ENCODE measurements at places on chromosomes 16 and 17.

- no peak for DNase-seq
These were observed 92.0 kb upstream of the ASIC2 start for GRCh38 chr17:33385133-33385532.

DNA sequence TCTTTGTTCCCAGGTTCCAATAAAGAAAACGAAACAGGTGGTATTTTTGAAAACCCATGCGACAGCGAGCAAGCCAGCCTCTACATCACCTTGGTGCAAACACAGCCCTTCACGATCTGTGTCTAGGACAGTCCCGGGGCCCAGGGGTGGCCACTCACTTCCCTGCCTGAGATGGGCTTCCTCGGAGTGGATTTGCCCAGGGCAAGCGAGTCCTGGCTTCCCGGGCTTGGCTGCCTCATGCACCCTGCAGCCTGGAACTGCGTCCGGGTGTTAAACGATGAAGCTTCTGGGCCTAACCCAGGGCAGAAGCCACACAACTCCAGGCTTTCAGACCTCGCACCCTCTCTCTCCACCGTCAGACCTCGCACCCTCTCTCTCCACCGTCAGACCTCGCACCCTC is 66.0 kb downstream of the RPH3AL start:
- no peak for DNase-seq

- no peak for DNase-seq
These were observed 270.5 kb downstream of the FOXL1 start for GRCh38 chr16:86848821-86849220.

DNA sequence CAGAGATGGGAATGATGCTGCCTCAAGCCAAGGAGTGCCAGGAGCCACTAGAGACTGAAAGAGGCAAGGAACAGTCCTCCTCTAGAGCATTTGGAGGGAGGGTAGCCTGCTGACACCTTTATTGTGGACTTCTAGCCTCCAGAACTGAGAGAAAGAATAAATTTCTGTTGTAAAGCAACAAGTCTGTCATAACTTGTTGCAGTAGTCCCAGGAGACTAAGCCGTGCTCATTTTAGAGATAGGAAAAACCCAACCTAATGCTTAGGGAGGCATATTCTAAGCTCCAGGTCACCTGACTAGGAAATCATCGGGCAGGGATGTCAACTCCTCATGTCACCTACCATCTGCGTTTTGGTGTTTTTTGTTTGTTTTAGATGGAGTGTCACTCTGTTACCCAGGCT is 345.4 kb upstream of the EEF2KMT start:
- no peak for DNase-seq

DNA sequence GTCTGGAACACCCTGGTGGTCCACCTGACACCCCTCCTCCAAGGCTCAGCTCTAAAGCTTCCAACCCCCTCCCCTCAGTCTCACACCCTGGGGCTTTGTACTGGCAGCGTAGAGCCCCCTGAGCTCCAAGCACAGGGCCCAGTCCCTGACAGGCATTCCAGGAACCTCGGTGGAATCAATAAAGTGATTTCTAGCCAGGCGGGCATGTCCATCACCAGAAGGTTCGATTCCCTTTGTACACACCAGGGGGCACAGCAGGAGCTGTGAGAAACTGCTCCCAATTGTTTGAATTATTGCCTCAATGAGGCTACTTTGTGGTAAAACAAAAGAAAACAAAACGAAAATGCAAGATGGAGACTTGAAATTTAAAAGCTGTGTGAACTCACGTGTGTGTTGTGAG is 51.8 kb downstream of the SMPD3 start:
- no peak for DNase-seq

- no peak for DNase-seq
These were observed 52.5 kb downstream of the NKD1 start for GRCh38 chr16:50600582-50601283.

DNA sequence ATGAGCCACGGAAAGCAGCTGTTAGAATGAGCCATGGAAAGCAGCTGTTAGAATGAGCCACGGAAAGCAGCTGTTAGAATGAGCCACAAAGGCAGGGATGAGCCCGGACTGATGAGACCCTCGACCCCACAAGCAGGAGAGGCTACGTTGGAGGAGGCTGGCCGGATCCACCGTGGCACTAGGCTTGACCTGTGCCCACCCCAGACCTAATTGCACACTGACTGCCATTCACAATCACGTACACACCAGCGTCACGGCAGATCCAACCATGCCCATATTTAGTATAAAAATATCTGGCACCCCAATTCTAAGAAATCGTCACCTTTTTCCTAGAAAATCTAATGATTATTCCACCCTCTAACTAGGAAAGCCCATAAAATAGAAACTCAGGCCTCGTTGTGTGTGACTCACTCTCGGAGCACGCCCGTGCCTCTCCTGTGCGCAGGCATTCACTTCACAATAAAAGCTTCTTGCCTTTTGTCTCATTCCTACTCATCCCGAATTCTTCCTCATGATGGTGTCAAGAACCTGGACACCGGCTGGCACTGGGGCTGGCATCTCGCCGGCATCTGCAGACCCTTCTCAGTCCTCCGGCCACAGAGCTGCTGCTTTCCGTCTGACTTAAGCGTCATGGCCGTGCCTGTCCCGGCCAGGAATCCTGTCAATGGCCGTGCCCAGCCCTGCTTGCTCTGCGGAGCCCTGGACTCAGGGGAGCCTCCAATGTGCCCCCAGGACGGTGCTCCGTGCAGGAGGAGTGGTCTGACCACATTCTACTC is 5.5 kb upstream of the SECTM1 start:
- no peak for DNase-seq

DNA sequence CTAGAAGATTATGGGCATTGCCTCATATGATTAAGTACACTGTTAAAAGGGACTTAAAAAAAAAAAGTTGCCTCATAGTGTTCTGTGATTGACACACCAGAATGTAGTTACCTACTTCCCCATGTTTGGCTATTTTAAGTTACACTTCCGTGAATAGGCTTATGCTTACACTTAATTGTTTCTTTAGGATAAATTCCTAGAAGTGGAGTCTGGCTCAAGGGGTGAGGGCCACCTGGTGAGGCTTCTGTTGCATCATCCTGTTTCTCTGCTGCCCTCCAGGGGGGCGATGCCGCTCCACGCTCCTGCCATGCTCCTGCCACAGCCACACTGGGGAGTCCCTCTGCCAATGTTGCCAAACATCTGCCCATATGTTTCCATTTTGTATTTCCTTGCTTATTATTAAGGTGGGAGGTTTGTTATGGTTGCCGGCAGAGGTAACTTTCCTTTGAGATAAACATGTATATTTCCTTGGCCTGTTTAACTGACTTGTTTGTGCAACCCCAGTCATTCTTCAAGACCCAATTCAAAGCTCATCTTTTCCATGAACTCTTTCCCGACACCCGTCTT is 73.1 kb downstream of the KSR1 start:
- DNase-seq = no peak

DNA sequence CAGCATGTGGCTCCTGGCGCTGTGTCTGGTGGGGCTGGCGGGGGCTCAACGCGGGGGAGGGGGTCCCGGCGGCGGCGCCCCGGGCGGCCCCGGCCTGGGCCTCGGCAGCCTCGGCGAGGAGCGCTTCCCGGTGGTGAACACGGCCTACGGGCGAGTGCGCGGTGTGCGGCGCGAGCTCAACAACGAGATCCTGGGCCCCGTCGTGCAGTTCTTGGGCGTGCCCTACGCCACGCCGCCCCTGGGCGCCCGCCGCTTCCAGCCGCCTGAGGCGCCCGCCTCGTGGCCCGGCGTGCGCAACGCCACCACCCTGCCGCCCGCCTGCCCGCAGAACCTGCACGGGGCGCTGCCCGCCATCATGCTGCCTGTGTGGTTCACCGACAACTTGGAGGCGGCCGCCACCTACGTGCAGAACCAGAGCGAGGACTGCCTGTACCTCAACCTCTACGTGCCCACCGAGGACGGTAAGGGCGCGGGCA is 645 bp downstream of the NLGN2 start:
- DNase-seq = no peak

- DNase-seq = no peak
These were observed 16.5 kb downstream of the GLP2R start for GRCh38 chr17:9842057-9842758.

DNA sequence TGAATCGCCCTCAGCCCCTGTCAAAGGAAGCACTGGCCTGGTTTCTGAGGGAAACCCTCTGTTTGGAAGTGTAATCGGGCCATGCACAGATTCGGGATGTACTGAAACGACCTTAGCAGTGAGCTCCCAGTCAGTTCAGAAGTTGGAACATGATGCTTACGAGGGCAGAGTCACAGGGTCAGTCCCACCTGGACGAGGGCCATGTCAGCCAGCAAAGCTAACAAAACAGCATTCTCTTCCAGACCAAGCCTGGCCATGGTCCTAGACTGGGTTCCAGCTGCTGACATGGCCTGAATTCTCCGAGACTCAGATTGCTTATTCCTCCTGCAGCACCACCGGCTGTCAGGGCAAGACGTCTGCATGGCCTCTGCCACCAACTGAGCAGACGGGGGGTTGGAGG is 192.2 kb upstream of the WSCD1 start:
- no peak for DNase-seq

DNA sequence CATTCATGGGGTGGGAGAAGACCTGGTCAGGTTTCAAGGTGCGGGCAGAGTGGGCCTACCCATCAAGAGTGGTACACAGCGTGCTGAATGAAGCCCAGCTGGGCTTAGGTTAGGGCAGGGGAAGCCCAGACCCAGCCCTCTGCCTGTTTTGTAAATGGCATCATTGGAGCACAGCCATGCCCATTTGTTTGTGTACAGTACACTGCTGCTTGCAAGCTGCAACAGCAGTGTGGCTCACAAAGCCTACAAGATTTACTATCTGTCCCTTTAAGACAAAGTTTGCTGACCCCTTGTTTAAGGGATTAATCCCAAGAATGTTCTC is 230.1 kb upstream of the TNRC6C start:
- DNase-seq = no peak

DNA sequence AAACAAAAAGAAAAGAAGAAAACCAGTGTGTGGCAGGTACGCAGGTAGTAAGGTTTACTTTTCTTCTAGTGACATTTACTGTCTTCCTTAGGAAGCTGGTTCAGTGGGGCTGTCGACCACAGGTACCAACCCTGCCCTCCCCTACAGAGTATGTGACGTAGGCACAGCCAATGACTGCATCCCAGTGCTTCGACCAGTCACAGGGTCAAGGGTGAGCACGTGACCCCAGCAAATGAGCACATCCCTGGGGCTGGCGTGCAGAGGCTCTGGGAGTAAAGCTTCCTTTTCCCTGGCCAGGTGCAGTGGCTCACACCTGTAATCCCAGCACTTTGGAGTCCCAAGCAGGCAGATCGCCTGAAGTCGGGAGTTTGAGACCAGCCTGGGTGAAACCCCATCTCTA is 38.9 kb upstream of the PLCG2 start:
- DNase-seq = no peak

DNA sequence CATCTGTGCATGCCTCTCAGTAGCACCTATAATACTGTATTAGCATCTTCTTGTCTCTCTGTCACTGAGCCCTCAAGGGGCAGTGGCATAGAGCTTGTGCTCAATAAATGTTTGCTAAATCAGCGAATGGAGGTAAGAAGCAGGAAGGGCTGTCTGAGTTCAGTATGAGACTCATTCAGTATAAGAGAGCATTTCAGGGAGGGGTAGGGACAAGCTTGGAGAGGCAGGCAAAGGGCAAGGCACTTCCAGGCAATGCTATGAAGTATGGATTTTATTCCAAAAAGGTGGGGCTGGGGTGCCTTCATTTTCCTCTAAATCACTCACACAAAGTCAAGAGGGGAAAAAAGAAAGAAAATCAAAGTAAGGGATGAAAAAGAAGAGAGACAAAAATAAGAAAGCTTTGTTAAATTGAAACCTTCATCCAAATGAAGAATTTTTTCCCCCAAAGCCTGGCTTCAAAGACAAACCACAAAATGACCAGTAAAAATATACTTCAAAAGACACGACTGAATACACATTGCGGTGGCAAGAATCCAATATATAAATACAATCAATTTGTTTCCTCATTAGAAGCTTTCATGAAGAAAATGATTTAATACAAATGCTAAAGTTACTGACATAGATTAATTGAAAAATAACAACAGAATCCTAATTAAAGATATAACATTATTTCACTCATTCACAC is 51.2 kb downstream of the SKAP1 start:
- no peak for DNase-seq

DNA sequence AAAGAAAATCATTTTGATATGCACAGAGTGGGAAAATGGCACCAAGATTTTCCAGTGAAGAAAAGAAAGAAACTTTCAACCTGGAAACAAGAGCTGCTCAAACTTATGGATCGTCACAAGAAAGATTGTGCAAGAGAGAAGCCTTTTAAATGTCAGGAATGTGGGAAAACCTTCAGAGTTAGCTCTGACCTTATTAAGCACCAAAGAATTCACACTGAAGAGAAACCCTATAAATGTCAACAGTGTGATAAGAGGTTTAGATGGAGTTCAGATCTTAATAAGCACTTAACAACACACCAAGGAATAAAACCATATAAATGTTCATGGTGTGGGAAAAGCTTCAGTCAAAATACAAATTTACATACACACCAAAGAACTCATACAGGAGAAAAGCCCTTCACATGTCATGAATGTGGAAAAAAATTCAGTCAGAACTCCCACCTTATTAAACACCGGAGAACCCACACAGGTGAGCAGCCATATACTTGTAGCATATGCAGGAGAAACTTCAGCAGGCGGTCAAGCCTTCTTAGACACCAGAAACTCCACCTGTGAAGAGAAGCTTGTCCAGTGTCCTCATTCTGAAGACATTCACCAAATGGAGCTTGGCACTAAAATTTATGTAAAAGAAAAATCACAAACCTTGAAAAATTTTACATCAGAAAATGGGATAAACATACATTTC is 12.2 kb downstream of the ZNF75A start:
- no peak for DNase-seq

- no peak for DNase-seq
These were observed 16.8 kb upstream of the DRG2 start for GRCh38 chr17:18070861-18071340.

DNA sequence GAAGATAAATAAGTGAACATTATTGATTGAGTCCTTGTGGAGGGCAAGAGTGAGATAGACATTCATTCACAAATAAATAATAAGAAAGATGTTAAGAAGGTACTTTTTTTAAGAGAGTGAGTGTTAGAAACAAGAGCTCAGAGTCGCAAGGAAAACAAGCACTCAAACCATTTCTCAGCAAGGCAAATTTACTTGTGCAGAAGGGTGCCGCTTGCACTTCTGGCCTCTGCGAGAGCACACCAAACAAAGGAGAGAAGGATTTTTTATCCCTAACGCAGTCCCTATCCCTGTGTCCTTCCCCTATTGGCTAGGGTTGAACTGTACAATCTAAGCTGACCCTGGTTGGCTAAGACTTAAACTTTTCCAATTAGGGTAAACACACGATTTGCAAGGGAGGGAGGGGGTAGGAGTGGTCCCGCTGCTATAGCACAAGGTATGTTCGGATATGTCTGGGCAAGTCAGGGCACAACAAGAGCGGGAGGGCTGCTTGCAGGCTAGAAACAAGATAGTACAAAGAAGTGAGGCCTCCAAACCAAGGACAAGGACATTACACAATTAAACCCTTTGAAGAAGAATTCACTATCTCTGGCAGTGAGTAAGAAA is 156.2 kb downstream of the PPM1E start:
- DNase-seq = no peak

GRCh38 chr16:10906482-10906881 is 29.5 kb downstream of the CIITA start:
- DNase-seq = no peak

- DNase-seq = no peak
These were observed 97.1 kb upstream of the AKTIP start for GRCh38 chr16:53600126-53600525.

GRCh38 chr16:5041600-5042133 is 7.9 kb upstream of the NAGPA start:
- DNase-seq = no peak
